Spinal cord (tissue), 10 donors: ENCODE measurements at places on chromosomes 7 and 10.
A peak's percentile ranks its signal among the peaks of the same experiment; 100 is the strongest.

GRCh38 chr7:42025635-42026375, 211.2 kb downstream of the GLI3 start:
- no peak for DNase-seq

DNA sequence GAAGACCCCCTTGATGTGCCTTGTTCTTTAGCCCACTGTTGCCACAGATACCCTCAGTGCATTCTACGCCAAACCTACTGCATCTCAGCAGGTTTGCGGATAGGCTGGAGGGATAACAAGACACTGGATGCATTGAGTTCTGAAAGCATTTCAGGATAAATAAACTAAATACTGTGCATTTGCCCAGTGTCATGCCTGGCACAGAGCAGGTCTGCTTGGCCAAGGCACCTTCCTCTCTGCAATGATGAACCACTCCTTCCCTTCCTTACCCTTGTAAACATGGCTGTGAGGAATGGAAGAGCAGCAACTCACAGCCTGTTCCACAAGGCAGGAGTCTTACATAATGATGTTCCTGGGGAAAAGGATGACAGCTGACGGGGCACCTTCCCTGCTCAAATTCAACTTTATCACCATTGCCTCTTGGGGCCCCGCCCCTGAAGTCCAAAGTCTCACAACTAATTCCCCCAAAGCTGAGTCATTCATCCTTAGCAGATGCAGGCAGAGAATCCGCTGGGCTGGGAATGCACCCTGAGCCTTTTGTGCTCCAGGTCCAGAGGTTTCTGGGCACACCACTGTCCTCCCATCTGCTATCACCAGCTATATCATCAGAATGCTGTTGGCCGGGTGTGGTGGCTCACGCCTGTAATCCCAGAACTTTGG, 11.6 kb downstream of the DDX56 start:
- DNase-seq, result no peak

DNA sequence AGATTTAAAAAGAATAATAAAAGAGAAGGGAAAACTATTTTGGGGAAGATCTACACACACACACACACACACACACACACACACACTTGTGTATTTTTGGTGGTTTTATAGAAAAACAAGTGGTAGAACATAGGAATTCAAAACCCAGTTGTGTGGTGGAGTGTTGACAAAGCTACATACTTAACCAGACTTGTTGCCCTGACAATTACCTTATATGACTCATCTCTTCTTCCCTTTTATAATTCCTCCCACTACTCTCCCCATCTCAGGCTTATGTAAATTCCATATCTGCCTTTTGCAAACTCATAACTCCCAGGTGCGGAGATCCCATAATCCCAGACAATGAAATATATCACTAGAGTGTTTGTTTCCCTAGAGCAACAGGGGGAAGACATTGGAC, 873.7 kb downstream of the NXPH1 start:
- DNase-seq, result no peak

GRCh38 chr7:55532150-55532917, 40.0 kb downstream of the VOPP1 start:
- no peak for DNase-seq

- DNase-seq, result no peak
Measured at GRCh38 chr10:123748711-123749110, 82.6 kb downstream of the GPR26 start.

- DNase-seq, result peak; percentile 95
Measured at GRCh38 chr7:99137411-99138180, 6.3 kb downstream of the SMURF1 start.

DNA sequence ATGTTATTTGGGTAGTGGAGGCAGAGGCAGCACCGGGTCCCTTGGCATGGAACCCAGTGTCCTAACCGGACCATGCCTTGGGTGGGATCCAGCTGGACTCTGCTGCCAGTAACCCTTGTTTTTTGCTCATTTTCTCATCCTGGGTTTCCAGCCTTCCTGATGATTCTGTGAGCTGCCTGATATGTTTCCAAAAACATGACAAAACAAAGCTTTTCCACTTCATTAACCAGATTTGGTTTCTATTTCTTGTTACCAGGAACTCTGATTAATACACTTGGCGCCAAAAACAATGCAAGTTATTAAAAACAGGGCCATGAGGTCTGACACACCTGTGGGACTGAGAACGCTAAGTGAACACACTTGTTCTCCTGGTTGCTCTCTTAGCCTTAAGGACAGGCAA, 32.8 kb upstream of the DLG5 start:
- DNase-seq, result no peak

GRCh38 chr10:6497620-6498019, 82.5 kb downstream of the PRKCQ start:
- DNase-seq, result peak; percentile 83
